ENCODE measurements at places on chromosomes 1 and 21. TPM values are rescaled to one million over a fixed set of nuclear protein-coding genes. Genes with fewer than 3 reads are reported as not detected.

DNA sequence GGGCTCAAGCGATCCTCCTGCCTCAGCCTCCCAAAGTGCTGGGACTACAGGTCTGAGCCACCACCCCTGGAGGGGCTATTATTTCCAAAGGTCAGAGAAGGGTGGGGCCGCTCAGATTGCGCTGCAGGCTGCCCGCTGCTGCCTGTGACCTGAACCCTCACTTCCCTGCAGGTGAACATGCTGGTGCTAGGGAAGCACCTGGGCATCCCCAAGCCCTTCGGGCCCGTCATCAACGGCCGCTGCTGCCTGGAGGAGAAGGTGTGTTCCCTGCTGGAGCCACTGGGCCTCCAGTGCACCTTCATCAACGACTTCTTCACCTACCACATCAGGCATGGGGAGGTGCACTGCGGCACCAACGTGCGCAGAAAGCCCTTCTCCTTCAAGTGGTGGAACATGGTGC is 8.6 kb upstream of the PADI6 start:
- H3K36me3 ChIP-seq: no peaks in the 10 kb centered on the region
- no peaks in the 10 kb centered on the region for H3K27me3 ChIP-seq
- H3K4me1 ChIP-seq: peaks cover 7% of the 10 kb centered on the region
- H3K27ac ChIP-seq: no peak overlapping the region
- no peak overlapping the region for H3K4me3 ChIP-seq
- no peak for DNase-seq

- no peak for DNase-seq
- H3K27ac ChIP-seq: no peak overlapping the region
- H3K4me1 ChIP-seq: peaks cover 55% of the 10 kb centered on the region
Observed at GRCh38 chr1:42177541-42177981, 13.0 kb upstream of the GUCA2A start.

The OR2M3 gene
- not detected for polyA plus RNA-seq

The CFHR1 gene
- not detected for polyA plus RNA-seq

The RNU1-2 gene
- not detected for polyA plus RNA-seq
